MM.1S (cell line): ENCODE measurements at places on chromosomes 3 and 15.
A peak's percentile ranks its signal among the peaks of the same experiment; 100 is the strongest.

DNA sequence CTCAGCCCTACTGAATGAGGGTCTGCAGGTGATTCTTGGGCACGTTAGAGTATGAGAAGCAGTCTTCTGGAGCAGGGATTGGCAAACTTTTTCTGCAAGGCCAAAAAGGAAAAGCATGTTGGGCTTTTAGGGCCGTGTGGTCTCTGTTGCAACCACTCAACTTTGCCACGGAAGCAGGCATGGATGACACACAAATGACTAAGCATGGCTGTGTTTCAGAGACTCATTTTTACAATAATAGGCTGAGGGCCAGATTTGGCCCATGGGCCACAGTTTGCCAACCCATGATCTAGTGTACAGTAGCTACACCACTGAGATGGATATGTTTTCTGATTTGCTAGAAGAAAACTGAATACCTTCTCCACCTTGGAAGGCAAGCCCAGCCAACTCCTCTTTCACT is 66.1 kb upstream of the PRICKLE2 start:
- no peak overlapping the region for H3K4me3 ChIP-seq
- H3K36me3 ChIP-seq: no peaks in the 10 kb centered on the region
- no peak for DNase-seq
- no peaks in the 10 kb centered on the region for H3K4me1 ChIP-seq

GRCh38 chr3:183244219-183244618 is 8.8 kb upstream of the B3GNT5 start:
- H3K4me3 ChIP-seq: no peak overlapping the region
- no peaks in the 10 kb centered on the region for H3K36me3 ChIP-seq
- no peak for DNase-seq
- H3K27me3 ChIP-seq: no peaks in the 10 kb centered on the region

DNA sequence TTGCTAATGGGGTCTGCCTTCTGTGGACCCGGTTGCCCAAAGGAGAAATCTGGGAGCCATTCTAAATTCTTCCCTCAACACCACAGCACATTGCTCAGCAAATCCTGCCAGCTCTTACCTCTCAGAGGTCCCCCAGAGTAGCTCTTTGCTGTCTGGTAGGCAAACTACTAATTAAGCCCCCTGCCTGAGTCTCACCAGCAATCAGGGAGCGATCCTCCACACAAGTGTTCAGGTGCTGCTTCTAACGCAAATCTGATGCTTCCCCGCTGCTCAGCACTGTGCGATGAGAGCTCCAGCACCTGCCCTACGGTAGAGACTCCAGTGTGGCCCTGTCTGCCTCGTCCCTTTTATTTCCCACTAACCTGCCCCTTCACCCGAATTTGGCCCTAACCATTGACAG is 60.5 kb downstream of the HCN4 start:
- DNase-seq: no peak
- no peak overlapping the region for H3K4me3 ChIP-seq
- H3K27ac ChIP-seq: no peak overlapping the region
- no peaks in the 10 kb centered on the region for H3K36me3 ChIP-seq
- no peaks in the 10 kb centered on the region for H3K27me3 ChIP-seq

DNA sequence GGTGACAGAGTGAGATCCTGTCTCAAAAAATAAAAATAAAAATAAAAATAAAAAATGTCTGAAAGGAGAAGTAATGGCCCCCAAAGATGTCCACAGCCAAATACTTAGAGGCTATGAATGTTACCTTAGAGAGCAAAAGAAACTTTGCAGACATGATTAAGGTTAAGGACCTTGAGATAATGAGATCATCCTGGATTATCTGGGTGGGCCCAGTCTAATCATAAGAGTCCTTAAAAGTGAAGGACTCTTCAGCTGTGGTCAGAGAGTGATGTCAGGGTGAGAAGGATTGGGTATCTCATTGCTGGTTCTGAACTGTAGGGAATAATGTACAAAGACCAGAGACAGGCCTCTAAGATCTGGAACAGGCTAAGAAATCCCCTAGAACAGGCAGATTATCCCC is 84.9 kb upstream of the POU1F1 start:
- peak overlapping the region; percentile 56; the same call in 1 of the 2 replicates for H3K27ac ChIP-seq
- H3K4me1 ChIP-seq: peaks cover 15% of the 10 kb centered on the region
- no peak overlapping the region for H3K4me3 ChIP-seq

DNA sequence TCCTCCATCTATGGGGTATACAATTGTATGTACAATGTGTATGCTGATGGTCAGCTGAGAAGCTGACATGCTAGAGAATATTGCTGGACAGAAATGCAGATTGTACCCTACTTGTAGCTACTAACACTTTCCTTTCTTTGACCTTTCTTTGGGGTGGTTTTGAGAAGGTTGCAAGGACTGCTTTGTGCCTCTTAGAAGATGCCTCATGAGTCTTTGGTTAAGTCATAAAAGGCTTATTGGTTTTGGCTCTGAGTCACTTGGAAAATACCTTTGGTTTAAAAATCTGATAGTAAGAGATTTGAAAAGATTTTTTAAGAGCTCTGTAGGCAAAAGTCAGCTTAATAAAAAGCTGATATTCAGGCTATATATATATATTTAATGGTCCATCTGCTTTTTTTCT is 71.5 kb downstream of the ZMAT3 start:
- no peaks in the 10 kb centered on the region for H3K27me3 ChIP-seq
- DNase-seq: no peak
- no peak overlapping the region for H3K4me3 ChIP-seq
- no peak overlapping the region for H3K27ac ChIP-seq
- no peaks in the 10 kb centered on the region for H3K36me3 ChIP-seq

GRCh38 chr3:14837878-14838258 is 19.1 kb downstream of the FGD5 start:
- no peak overlapping the region for H3K4me3 ChIP-seq
- H3K27ac ChIP-seq: no peak overlapping the region
- DNase-seq: no peak
- peaks cover 47% of the 10 kb centered on the region for H3K27me3 ChIP-seq
- H3K36me3 ChIP-seq: no peaks in the 10 kb centered on the region
- H3K4me1 ChIP-seq: no peaks in the 10 kb centered on the region

- DNase-seq: no peak
- no peak overlapping the region for H3K4me3 ChIP-seq
- no peak overlapping the region for H3K27ac ChIP-seq
- no peaks in the 10 kb centered on the region for H3K36me3 ChIP-seq
Measured at GRCh38 chr15:59797756-59798604, 108.9 kb upstream of the BNIP2 start.

DNA sequence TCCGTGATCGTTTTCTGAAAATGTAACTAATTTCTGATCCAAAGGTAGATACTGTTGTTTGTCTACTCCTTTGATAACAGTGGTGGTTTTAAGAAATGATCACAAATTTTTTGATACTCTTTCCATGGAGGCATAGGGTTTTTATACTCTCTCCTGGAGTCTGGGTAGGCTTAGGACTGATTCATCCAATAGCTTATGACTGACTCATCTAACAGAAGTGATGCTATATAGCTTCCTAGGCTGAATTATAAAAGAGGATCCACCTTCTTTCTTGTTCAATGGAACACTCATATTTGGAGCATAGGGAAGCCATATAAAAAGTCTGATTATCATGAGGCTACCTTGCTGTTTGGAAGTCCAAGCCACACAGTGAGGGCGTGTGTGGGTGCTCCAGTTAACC is 84.3 kb downstream of the CHST2 start:
- H3K4me1 ChIP-seq: peaks cover 15% of the 10 kb centered on the region
- no peaks in the 10 kb centered on the region for H3K27me3 ChIP-seq
- H3K36me3 ChIP-seq: no peaks in the 10 kb centered on the region
- H3K4me3 ChIP-seq: no peak overlapping the region

GRCh38 chr15:77622934-77623754 is 9.6 kb downstream of the LINGO1 start:
- no peak for DNase-seq
- no peak overlapping the region for H3K27ac ChIP-seq
- H3K36me3 ChIP-seq: no peaks in the 10 kb centered on the region
- no peak overlapping the region for H3K4me3 ChIP-seq

DNA sequence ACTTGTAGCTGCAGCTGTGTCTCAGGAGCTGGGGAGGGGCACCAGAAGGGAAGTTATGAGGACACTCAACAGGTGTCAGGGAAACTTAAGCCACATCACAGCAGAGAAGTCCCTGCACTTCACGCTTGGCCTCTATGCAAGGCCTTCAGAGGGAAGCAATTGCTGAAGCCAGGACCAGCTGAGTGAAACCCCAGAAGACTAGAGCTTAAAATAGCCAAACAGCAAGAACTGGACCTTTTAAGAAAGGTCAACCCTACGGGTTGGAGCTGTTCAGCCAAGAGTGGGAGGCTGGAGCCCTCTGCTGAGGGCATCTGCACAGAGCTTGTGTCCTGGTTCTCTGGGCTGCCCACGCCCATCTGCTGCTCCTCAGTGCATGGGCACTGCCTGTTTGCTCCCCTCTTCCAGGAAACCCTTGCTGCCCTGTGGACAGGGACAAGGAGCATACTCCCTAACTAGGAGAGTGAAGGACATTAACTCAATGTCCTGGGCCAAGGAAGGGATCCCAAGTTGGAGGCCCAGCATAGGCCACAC is 3.9 kb upstream of the GRAMD2A start:
- peak overlapping the region; percentile 52; the same call in 1 of the 2 replicates for H3K27ac ChIP-seq
- H3K4me1 ChIP-seq: peaks cover 32% of the 10 kb centered on the region
- peak; percentile 50 for DNase-seq
- H3K27me3 ChIP-seq: 0 out of 2 replicates have a peak, but pooled peaks cover 4% of the 10 kb centered on the region

DNA sequence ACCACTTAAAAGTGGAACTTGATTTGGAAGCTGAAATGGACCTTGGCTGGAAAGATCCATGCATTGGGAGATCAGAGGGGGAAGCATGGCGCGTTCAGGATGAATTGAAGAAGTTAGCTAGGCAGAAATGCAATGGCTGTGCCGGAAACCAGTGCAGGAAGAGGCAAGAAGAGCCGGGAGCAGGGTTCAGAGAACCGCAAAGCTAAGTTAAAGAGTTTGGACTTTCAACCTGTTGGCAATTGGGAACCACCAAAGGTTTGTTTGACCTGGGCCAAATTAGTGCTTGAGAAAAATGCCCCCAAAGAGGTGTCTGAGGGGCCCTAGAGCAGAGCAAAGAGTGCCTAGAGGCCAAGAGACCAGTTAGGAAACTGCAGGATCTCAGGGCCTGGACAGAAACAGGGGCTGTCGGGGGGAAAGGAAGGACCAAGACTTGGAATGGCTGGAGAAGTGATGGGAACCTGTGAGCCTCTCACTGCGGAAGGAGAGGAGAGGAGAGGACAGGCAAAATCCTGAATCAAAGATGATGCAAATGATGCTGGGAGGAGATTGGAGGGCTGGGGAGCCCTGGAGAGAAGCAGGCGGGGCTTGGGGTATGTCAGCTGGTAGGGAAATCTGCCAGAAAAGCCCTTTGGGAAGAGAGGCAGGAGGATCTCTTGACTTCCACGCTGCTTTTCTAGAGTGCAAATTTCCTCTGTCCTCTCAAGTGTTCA is 49.3 kb downstream of the FAM174B start:
- DNase-seq: no peak
- no peak overlapping the region for H3K27ac ChIP-seq
- no peaks in the 10 kb centered on the region for H3K4me1 ChIP-seq
- H3K36me3 ChIP-seq: no peaks in the 10 kb centered on the region
- no peaks in the 10 kb centered on the region for H3K27me3 ChIP-seq

DNA sequence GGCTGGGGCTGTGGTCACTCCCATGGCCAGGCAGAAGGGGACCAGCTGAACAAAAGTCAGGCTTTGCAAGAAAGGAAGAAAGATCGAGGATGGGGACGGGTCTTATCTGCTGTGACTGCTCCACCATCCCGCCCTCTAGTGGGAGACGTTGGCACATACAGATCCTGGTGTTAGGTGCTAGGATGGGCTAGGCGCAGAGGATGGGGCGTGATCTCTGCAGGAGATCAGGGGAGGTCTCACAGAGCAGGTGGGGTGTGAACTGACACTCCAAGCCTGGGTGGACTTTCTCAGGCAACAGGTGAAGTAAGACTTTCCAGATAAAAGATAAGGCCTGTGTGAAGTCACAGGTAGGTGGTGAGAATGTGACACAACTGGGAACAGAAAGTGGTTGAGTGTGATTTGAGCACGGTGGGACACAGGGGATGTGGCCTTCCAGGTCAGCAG is 141.9 kb upstream of the SMAD3 start:
- no peak overlapping the region for H3K4me3 ChIP-seq
- H3K27me3 ChIP-seq: no peaks in the 10 kb centered on the region
- no peak overlapping the region for H3K27ac ChIP-seq

DNA sequence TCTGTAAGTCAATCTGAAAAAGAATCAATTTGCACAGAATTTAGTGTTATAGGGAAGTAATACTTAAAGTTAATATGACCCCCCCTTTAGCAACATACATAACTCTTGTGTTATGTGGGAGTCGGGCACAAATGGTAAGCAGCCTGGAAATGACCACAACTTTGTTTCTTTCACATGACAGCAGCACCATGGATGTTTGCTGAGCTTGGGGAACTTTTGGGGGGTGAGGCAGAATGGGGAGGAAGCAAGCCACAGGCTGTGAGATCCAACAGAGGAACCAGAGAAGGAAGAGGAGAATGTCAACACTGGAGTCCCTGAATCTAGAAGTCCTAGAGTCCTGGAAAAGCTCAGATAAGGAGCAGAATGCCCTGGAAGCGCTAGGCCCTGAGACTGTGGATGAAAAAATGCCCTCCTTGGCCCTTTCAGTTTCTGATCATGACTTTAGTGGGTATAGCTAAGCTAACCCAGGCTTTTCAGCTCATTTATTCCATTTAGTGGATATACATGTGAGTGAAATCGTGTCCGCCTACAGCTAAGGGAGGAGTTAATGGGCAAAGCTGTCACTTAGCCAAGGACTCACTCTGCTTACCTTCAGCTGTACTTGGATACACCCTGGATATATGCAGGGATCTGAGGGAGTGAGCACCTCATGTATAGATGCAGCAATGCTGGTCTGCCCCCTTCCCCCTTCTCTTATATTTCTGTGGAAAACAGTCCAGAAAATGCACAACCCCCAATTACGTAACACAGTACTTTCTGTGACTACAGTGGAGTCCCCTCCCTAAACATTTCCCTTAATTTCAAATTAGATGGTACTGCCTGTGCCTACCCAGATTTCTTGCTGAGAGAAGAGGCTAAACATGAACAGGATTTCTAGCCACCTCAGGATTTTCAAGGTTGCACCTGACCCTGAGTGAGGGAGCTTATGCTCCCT is 39.1 kb downstream of the CFAP91 start:
- no peaks in the 10 kb centered on the region for H3K36me3 ChIP-seq
- peaks cover 16% of the 10 kb centered on the region for H3K4me1 ChIP-seq
- 0 out of 2 replicates have a peak, but pooled peaks cover 5% of the 10 kb centered on the region for H3K27me3 ChIP-seq
- no peak overlapping the region for H3K27ac ChIP-seq

GRCh38 chr3:37852097-37852496 is 9.6 kb upstream of the CTDSPL start:
- no peak overlapping the region for H3K4me3 ChIP-seq
- no peak for DNase-seq
- H3K27ac ChIP-seq: no peak overlapping the region
- H3K36me3 ChIP-seq: no peaks in the 10 kb centered on the region
- no peaks in the 10 kb centered on the region for H3K27me3 ChIP-seq

DNA sequence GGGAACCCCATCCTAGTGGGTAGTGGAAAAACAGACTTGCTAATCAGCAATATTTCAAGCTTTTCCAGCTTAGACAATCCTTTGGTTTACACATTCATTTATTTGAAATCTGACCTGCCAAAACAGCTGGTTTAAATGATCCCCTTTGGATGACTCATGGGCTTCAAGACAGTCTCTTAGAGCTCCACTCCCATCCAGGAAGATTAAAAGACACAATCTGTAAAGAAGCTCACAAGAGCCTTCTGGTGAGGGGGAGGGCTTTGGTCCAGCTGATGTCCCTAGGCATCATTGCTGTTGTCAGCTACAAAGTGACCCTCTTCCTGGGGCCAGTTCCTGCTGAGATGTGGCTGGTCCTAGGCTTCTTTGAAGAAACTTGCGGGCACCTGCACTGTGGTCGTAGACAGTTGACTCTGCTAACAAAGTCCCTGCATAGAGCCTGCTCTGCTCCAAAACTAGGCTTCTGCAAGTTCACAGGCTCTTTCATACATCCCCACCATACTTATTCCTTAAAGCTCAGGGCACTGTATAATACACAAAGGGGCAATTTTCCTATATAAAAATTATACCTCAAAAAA is 73.7 kb downstream of the IGSF11 start:
- no peak overlapping the region for H3K27ac ChIP-seq
- no peaks in the 10 kb centered on the region for H3K27me3 ChIP-seq
- H3K4me1 ChIP-seq: peaks cover 11% of the 10 kb centered on the region
